Brain (organoid and tissue), 16 donors: ENCODE measurements at places on chromosomes 12 and 14.

GRCh38 chr12:79689477-79690141 lies 1.2 kb downstream of the PAWR start:
- DNase-seq: peak; percentile 16

- no peak for DNase-seq
Observed at GRCh38 chr14:22097072-22097471, 423.5 kb upstream of the OR4E1 start.

DNA sequence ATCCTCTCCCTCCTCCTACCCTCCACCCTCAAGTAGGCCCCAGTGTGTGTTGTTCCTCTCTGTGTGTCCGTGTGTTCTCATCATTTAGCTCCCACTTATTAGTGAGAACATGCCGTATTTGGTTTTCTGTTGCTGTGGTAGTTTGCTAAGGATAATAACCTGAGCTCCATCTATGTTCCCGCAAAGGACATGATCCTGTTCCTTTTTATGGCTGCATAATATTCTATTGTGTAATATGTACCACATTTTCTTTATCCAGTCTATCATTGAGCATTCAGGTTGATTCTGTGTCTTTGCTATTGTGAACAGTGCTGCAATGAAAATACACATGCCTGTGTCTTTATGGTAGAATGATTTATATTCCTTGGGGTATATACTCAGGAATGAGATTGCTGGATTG lies 30.5 kb downstream of the JDP2 start:
- DNase-seq: no peak

GRCh38 chr12:9740106-9740750 lies 7.3 kb upstream of the CLECL1 start:
- DNase-seq: no peak

- no peak for DNase-seq
Observed at GRCh38 chr12:116282371-116283286, 5.1 kb upstream of the MED13L start.

DNA sequence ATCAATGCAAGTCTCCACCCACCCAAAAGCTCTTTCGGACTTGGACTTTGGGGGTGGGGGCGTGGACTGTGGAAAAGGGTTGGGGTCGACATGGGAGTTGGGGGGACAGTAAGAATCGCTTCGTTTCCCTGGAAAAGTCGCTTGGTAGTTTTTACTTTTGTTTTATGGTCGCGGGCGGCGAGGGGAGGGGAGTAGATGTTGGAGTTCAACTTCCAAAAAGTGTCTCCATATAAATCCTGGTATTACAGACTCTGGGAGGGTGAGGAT lies 568 bp upstream of the BCL11B start:
- DNase-seq: no peak

GRCh38 chr14:105005929-105006830 lies 14.7 kb downstream of the CDCA4 start:
- DNase-seq: no peak

- no peak for DNase-seq
Observed at GRCh38 chr12:4327293-4327692, 6.3 kb downstream of the TIGAR start.

GRCh38 chr12:23221066-23221465 lies 596.1 kb downstream of the ETNK1 start:
- no peak for DNase-seq

DNA sequence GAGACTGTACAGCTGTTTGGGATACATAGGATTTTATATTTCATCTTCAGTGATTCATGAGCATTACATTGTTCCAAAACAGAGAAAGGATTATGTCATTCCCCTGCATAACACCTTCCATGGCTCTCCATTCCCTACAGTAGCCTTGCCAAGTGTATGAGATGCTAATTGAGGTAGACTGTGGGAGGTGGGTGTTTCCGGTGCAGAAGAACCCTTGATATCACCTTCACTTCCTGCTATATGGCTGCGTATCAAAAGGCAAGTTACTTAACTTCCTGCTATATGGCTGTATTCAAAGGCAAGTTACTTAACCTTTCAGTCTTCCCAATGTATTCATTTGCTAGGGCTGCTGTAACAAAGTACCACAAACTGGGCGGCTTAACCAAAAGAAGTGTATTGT lies 11.2 kb downstream of the FAR2 start:
- no peak for DNase-seq

DNA sequence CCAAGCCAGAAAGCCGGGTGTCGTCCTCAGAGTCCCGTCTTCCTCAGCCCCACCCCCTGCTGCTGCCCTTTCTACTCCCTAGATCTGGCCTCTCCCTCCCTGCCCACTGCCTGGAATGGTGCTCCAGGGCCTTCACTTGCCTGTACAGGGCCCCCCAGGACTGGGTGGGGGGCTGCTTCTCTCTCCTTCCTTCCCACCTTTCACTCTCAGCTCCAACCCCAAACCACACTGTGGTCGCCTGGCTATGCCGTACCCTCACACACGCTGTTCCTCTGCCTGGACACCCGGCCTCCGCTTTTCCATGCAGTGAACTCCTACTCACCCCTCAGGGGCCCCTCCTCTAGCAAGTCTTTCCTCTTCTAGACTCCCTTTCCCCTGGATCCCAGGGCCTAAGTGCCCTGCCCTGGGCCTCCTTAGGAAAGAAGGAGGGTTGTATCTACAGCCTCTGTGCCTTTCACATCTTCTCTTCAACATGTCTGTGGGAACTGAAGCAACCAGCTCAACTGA lies 25.5 kb upstream of the DIO3 start:
- DNase-seq: no peak

GRCh38 chr14:99668307-99669295 lies 15.5 kb upstream of the CYP46A1 start:
- no peak for DNase-seq

DNA sequence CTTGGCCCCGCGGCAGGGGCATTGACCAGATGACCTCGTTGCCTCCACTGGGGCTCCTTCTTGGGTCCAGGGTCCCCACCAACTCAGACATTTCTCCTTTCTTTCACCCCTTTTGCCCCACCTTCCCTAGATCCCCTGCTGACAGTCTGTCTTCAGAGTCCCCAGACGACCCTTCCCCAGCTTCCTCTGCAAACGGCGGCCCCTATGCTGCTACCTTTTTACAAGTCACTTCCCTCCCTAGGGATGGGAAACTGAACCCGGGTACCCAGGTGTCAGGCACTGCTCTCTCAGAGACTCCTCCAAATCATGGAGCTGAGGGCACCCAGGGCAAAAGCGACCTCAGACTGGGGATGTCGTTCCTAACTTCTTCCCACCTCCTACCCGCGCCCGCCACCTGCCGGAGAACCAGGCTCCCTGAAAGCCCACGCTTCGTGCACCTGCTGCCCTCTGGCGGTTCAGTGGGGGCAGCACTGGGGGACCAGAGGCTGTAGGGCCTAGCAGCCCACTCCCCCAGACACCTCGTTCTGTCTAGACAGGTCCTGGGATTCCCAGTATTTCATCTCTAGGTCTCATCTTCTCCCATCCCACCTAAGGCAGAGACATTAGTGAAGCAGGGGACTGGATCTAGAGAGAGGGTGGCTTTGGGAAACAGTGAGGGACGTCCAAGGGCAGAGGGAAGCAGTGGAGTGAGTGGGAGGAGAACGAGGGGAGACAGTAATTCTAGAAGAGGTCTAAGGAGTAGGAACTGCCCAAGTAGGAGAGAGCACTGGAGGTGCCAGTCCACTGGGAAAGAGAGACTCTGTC lies 4.9 kb downstream of the ZNF385A start:
- peak; percentile 96 for DNase-seq

- DNase-seq: peak; percentile 46
Observed at GRCh38 chr12:131832321-131833231, 4.4 kb downstream of the MMP17 start.

GRCh38 chr12:11158885-11159444 lies 12.0 kb upstream of the SMIM10L1 start:
- DNase-seq: no peak

GRCh38 chr12:58087423-58088127 lies 146.2 kb downstream of the ATP23 start:
- DNase-seq: no peak

DNA sequence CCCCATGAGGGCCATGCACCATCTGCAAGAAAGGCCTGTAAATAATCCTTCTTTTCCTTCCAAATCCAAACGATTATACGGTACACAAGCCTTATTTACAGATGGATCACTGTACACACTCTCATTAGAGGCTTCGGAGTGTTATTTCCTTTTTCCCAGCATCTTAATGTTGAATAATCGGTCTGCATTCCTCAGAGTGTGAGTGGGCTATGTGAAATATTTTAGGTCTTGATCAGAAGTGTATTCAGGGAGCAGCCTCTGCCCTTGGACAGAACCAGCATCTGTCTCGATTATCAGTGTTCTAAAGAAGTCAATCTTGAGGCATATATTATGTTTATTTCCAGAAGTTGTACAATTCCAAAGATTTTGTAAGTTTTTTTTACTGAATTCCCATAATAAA lies 340.6 kb downstream of the SEC23A start:
- peak; percentile 26 for DNase-seq

DNA sequence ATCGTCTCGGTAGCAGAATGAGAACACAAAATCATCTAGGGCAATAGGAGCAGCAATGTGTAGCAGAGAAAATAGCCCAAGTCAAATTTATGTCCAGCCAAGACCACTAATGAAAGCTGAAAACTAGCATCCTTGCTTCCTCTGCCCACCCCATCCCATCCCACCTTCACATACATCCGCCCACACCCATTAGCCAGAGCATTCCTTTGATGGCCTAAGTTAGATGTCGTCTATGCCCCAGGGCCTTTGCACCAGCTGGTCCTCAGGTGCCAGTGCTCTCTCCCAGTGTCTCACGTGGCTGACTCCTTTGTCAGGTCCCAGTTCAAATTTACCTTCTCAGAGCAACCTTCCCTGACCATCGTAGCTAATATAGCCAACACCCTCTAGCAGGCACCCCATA lies 17.8 kb upstream of the PPP2R5C start:
- DNase-seq: no peak

GRCh38 chr12:106062693-106063092 lies 76.1 kb downstream of the NUAK1 start:
- no peak for DNase-seq

- peak; percentile 84 for DNase-seq
Observed at GRCh38 chr14:63045234-63045611, at the start of gene KCNH5. Gene KCNH5 (minus strand): TSS chr14:63045458. CDS start chr14:63045186, 272 bp downstream.

DNA sequence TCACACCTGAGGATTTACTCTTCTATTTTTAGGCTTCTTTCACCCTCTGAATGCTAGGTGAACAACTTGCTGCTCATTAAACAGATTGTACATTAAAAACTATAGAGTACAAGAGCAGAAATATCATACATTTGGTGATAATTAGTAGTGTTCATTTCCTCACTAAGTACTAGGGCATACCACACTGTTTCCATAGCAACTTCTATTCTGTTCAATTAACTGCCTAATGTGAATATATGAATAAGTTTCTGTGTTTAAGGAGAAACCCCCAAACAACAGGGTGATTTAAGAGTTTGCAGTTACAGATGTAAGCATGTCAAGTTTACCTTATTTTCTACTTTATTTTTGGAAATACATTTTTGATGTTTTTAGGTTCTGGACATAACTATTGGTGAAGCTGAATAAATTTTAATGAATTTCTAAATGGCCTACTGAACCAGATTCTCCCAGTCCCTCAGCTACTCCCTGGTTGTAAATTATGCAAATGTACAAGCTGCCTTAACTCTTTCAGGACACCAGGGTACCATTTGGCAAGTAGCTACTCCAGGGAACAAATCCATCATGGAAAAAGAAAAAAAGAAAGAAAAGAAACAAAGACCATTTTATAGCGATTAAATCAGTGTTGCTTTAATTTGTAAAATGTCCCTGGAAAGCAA lies 199.8 kb upstream of the NAV3 start:
- peak; percentile 81 for DNase-seq

GRCh38 chr12:75685617-75686225 lies 174.3 kb upstream of the KRR1 start:
- no peak for DNase-seq

- no peak for DNase-seq
Observed at GRCh38 chr12:121576851-121577391, 3.9 kb downstream of the KDM2B start.

DNA sequence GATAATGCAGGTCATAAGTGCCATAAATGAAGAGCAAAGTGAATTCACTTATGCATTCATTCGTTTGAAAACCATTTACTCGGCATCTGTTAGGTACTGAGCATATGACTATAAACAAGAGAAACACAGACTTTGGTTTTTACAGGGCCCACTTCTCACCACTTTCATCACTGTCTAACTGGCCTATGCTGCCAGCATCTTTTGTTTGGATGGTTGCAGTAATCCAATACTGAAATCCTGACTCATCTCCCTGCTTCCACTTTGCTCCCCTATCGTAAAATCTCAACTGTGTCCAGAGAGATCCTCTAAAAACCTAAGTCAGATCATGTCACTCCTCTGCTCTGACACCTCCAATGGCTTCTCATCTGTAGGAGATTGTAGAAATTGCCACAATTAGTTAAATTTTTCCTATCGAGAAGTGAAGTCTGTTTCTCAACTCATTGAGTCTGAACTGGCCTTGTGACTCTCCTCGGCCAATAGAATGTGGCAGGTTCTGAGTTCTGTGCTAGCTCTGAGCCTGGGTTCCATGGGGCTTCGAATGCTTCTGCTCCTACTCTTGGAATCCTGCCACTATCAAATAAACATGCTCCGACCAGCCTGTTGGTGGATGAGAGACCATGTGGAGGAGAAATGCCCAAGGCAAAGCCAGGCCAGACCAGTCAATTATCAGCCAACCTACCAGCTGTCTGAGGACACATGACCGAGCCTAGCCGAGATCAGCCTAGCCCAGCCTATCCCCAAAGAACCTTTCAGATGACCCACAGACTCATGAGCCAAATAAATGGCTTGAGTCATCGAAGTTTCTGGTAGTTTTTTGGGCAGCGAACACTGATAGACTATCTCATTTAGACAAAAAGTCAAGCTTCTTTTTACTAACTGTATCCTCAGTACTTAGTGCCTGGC lies 2.2 kb upstream of the BATF start:
- DNase-seq: no peak

DNA sequence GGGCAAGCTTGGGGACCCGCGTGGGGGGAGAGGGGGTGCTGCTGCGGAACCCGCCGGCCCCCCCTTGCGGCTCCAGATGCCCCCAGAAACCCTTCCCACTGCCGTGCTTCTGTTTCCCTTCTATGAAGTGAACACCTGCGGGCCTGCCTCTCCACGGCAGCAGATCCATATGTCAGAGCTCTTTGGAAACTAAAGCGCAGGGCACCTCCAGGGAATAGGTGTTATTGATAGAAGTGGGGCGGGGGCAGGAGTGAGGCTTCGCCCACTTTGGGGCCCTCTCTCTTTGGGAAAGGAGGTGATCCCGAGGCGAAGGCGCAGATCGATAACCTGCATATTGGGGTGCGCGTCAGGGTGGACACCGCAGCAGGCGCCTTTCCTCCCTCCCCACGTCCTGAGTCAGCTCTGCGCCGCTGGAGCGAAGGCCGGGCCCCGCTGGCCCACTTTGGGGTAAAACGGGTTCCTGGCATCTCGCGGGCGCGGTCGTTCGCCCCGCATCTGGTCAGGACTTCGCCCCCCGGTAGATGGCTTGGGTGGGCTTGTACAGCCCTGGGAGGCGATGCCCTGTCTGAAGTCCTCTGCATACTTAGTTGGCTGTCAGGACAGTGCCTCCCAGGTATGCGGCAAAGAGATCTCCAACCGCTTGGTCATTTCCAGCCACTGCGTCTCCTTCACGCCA lies 524 bp downstream of the KMT5A start:
- DNase-seq: no peak

- peak; percentile 56 for DNase-seq
Observed at GRCh38 chr14:69580009-69580577, 5.4 kb upstream of the CCDC177 start.
